WTC11 (cell line): ENCODE measurements at places on chromosomes 3 and 15. TPM values are rescaled to one million over a fixed set of nuclear protein-coding genes. Genes with fewer than 3 reads are reported as not detected.

GRCh38 chr3:99325402-99325801 is 313.0 kb upstream of the COL8A1 start:
- no peak overlapping the region for H3K27ac ChIP-seq
- H3K4me1 ChIP-seq, result no peaks in the 10 kb centered on the region
- H3K27me3 ChIP-seq, result no peaks in the 10 kb centered on the region
- H3K36me3 ChIP-seq, result no peaks in the 10 kb centered on the region
- DNase-seq, result no peak

DNA sequence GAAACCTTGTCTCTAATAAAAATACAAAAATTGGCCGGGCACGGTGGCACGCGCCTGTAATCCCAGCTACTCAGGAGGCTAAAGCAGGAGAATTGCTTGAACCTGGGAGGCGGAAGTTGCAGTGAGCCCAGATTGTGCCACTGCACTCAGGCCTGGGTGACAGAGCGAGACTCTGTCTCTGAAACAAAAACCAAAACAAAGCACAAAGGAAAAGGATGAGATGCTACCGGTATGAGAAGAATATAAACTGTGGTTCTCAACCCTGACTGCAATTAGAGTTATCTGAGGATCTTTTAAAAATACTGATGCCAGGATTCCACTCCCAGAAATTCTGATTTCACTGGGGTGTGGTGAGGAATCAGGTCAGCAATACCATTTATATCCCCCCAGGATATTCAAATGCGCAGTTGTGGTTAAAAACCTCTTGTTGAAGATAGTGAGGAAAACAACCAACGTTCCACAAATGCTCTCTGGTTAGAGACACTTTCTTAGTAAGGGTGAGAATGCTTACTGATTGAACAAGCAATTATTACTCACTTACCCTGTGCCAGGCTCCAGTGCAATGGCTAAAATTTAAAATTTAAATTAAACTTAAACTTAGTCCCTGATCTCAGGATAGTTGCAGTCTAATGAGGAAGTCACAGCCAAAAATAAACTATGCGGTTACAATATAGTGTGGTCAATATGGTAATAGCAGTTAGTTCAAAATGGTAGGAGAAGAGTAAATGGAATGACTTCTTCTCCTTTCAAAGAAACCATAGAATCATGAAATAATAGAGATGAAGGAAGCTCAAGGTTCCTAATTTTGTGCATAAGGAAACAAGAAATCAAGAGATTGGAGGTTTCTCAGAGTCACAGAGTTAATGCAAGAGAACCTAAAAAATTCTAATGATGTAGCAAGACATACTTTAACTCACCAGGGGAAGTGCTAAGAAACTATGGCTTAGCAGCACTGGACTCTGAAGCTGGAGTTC is 109.5 kb downstream of the SSR3 start:
- H3K4me3 ChIP-seq, result no peak overlapping the region
- DNase-seq, result no peak
- H3K27ac ChIP-seq, result no peak overlapping the region
- peaks cover 3% of the 10 kb centered on the region; the same call in 1 of the 2 replicates for H3K4me1 ChIP-seq

DNA sequence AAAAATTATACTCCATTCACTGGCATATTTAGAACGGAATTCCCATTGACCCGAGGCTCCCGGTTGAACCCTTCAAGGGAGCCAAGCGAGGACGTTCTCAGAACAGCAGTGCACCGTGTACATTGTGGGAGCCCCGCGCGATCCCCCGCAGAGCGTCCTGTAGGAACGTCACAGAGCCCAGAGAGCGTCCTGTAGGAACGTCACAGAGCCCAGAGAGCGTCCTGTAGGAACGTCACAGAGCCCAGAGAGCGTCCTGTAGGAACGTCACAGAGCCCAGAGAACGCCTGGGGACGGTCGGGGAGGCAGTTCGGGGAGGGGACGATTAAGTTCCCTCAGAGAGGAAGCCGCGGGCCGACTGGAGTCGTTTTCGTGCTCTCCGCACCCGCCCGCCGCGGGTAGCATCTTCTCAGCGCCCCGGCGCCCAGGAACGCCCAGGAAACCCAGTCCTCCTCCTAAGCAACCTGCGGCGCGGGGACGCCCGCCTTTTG is 506 bp upstream of the ATP1B3 start:
- H3K27ac ChIP-seq, result peak overlapping the region; percentile 94
- no peaks in the 10 kb centered on the region for H3K27me3 ChIP-seq
- peaks cover 28% of the 10 kb centered on the region for H3K4me1 ChIP-seq
- peaks cover 13% of the 10 kb centered on the region for H3K36me3 ChIP-seq
- peak; percentile 69 for DNase-seq

DNA sequence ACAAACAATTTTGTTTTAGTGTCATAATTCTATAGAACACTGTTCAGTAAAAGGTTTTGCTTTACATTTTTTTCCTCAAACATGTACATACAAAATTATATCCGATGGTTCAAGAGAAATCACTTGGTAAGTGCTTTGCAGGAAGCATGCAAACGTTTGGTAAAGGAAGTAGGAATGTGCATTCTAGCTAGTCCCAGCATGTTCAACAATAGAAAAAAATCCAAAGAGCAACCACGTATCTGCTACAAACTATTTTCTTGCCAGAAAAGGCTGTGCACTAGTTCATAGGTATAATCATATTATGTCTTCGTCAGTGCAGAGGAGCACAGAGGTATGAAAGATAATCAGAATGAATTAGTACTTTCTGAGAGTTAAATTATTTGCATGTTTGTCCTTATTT is 58.0 kb downstream of the GPR160 start:
- H3K4me1 ChIP-seq, result no peaks in the 10 kb centered on the region
- H3K36me3 ChIP-seq, result peaks cover 29% of the 10 kb centered on the region
- H3K27ac ChIP-seq, result no peak overlapping the region

GRCh38 chr15:90376789-90377188 is 11.3 kb upstream of the IQGAP1 start:
- no peak overlapping the region for H3K4me3 ChIP-seq
- DNase-seq, result no peak
- no peak overlapping the region for H3K27ac ChIP-seq
- peaks cover 28% of the 10 kb centered on the region for H3K36me3 ChIP-seq

DNA sequence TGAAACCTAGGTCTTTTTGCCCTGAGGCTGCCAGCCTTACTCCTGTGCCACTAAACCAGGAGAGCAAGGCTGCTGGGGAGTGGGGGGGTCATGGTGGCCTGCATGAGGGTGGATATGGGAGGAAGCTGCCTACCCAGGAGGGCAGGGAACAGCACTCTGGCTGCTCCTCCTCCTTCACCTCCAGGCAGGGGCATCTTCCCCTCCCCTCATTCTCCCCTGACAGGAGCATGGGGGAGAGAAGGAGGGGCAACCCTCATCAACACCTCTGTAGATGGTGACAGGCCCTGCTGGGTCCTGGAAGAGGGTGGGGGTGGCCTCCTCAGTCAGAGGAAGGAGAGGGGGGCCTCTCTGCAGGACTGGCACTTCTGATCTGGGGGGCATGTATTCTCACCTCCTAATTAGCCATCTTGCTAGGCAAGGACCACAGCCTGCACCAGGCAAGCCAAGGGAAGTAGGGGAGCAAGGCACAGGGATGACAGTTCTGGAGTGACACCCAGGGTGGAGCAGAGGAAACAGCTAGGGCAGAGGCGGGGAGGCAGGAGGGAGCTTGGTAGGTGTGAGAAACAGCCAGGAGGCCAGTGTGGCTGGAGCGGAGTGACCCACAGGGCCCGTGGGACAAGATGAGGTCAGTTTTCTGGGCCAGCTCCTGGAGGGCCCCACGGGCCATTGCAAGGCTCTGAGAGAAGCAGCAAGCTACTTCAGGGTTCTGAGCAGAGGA is 4.9 kb downstream of the CCDC33 start:
- peaks cover 29% of the 10 kb centered on the region for H3K27me3 ChIP-seq
- no peak overlapping the region for H3K27ac ChIP-seq
- H3K4me1 ChIP-seq, result peaks cover 48% of the 10 kb centered on the region
- no peak overlapping the region for H3K4me3 ChIP-seq
- no peak for DNase-seq
- no peaks in the 10 kb centered on the region for H3K36me3 ChIP-seq

DNA sequence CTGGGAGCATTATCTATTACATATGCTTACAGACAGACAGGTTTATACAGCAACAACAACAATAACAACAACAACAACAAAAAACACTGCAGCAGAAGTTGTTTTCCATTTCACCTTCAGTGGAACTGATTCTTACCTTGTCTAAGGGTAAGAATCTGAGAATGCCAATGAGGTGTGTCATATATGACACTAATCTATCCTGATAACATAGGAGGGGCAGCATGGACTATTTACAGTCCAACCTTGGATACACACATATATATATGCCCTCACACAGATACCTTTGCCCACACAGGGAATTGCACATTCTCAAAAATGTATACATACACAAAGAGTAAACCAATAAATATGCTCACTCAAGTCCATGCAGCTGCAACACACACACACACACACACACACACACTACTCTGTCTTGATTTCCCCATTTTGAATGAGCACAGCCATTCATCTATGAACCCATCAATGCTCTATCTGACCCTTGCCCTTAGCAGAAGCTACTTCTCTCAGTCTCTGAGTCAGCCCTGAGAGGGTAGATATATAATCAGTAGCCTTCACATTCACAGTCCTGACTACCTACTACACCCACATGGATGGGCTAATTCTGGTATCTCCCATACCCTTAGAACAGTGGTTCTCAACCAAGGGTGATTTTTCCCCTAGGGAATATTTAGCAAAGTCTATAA is 9.7 kb upstream of the TRANK1 start:
- peaks cover 13% of the 10 kb centered on the region; the same call in 1 of the 2 replicates for H3K4me1 ChIP-seq
- H3K4me3 ChIP-seq, result no peak overlapping the region
- no peaks in the 10 kb centered on the region for H3K36me3 ChIP-seq

GRCh38 chr15:80475572-80475971 is 71.4 kb downstream of the ARNT2 start:
- H3K36me3 ChIP-seq, result peaks cover 26% of the 10 kb centered on the region
- peaks cover 52% of the 10 kb centered on the region for H3K4me1 ChIP-seq
- no peak overlapping the region for H3K27ac ChIP-seq
- H3K27me3 ChIP-seq, result no peaks in the 10 kb centered on the region

GRCh38 chr3:61158216-61158615 is 93.0 kb downstream of the FHIT start:
- no peak overlapping the region for H3K27ac ChIP-seq
- H3K4me3 ChIP-seq, result no peak overlapping the region
- no peak for DNase-seq
- H3K27me3 ChIP-seq, result no peaks in the 10 kb centered on the region
- H3K4me1 ChIP-seq, result peaks cover 33% of the 10 kb centered on the region

DNA sequence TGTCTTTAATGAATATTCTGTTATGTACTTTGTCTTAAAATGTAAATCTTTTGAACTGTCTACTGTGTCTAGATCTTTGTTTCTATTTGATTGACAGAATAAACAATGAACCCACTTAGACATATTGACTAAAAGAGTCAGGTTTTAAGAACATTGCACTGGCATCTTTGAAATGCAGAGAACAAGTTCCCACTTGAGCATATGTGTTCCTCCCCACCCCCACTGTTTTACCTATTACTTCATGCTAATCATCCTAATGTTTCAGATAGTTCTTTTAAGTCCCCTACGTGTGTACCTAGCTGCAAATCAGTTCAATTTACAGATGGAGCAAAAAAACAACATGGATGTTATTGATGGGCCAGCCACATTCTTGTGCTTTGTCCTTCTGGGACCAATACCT is 11.7 kb upstream of the TCF12 start:
- peaks cover 13% of the 10 kb centered on the region for H3K36me3 ChIP-seq
- H3K4me1 ChIP-seq, result peaks cover 12% of the 10 kb centered on the region
- no peak for DNase-seq
- no peak overlapping the region for H3K27ac ChIP-seq
- H3K4me3 ChIP-seq, result no peak overlapping the region

GRCh38 chr3:44469914-44470313 is 7.6 kb downstream of the ZNF445 start:
- H3K27ac ChIP-seq, result no peak overlapping the region
- no peak for DNase-seq
- peaks cover 24% of the 10 kb centered on the region for H3K4me1 ChIP-seq
- H3K27me3 ChIP-seq, result no peaks in the 10 kb centered on the region
- H3K4me3 ChIP-seq, result no peak overlapping the region

DNA sequence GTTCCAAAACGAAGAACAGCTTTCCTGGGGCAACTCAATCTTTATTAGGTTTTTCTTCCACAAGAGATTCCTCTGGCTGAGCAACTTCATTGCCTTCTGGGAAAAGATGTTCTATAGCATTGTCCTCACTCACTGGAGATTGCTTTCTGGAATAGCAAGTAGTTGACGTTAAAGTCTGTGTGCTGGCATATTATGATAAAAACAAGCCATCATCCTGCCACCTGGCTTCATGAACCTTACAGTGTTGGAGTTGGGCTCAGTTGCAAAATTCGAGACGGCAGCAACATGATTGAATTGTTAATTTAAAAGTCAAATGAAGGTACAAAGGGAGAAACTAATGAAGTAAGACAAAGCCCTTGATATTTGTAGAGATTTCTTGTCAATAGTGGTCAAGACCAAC is 140.5 kb upstream of the PEX5L start:
- H3K4me3 ChIP-seq, result no peak overlapping the region
- DNase-seq, result no peak
- no peak overlapping the region for H3K27ac ChIP-seq
- H3K4me1 ChIP-seq, result peaks cover 28% of the 10 kb centered on the region
- no peaks in the 10 kb centered on the region for H3K36me3 ChIP-seq

GRCh38 chr15:96553931-96554330 is 223.4 kb downstream of the NR2F2 start:
- no peak overlapping the region for H3K27ac ChIP-seq
- no peaks in the 10 kb centered on the region for H3K27me3 ChIP-seq
- no peak overlapping the region for H3K4me3 ChIP-seq
- H3K4me1 ChIP-seq, result no peaks in the 10 kb centered on the region
- no peaks in the 10 kb centered on the region for H3K36me3 ChIP-seq

GRCh38 chr3:130800829-130801228 is 54.2 kb upstream of the PIK3R4 start:
- H3K4me3 ChIP-seq, result no peak overlapping the region
- H3K27ac ChIP-seq, result no peak overlapping the region
- H3K36me3 ChIP-seq, result peaks cover 16% of the 10 kb centered on the region
- DNase-seq, result no peak
- H3K4me1 ChIP-seq, result peaks cover 6% of the 10 kb centered on the region; the same call in 1 of the 2 replicates

GRCh38 chr3:182710557-182711157 is 82.6 kb upstream of the ATP11B start:
- H3K4me3 ChIP-seq, result no peak overlapping the region
- no peaks in the 10 kb centered on the region for H3K36me3 ChIP-seq
- no peak for DNase-seq
- H3K27me3 ChIP-seq, result no peaks in the 10 kb centered on the region
- no peaks in the 10 kb centered on the region for H3K4me1 ChIP-seq
- H3K27ac ChIP-seq, result no peak overlapping the region

Gene SLC27A2
- 3.0 to 5.7 TPM (median 5.6 TPM) in 3 replicates for total RNA-seq

Gene MASP1
- total RNA-seq, result 2.2 to 3.5 TPM (median 3.1 TPM) in 3 replicates

Gene TMEM40
- total RNA-seq, result 0.17 TPM in 1 of 3 replicates, not detected in the others

Gene C3orf22
- not detected in 3 replicates for total RNA-seq
